ENCODE measurements at places on chromosomes 7 and 10.
A peak's percentile ranks its signal among the peaks of the same experiment; 100 is the strongest.

GRCh38 chr10:117462816-117463544 lies 79.6 kb upstream of the EMX2 start:
- no peak for DNase-seq

GRCh38 chr7:126227643-126228042 lies 1025.1 kb downstream of the GRM8 start:
- DNase-seq = no peak

- peak; percentile 89 for DNase-seq
Measured at GRCh38 chr7:50335795-50336754, 31.6 kb downstream of the IKZF1 start.

DNA sequence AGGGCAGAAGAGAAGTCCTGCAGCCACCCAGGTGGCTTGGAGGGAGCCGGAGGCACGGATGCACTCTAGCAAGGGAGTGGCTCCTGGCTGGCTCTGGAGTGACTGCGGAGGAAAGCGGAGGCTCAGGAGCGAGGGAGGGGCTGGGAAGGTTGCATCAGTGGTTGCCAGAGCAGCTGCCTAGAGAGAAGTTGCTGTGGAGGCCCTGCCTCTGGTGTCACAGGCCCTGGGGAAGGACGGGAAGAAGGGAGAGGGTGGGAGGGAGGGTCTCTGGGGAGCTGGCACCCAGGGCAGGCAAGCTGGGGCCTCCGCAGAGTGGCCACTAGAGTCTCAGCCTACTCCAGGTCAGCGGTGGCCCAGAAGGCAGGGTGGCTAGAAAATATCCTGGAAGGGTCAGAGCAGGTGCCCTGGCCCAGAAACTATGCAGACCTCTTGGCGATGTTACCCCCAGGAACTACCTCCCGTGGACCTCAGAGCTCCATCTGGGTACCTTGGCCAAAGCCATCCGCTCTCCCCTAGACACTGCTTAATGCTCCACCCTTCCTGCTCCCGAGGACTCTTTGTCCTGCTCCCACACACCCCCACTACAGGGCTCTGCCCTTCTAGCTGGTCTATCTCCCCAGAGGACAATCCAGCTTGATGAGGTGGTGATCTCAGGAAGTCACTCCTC lies 164.3 kb downstream of the NRF1 start:
- no peak for DNase-seq

- peak; percentile 68 for DNase-seq
Measured at GRCh38 chr10:3095373-3096139, 28.2 kb downstream of the PFKP start.

GRCh38 chr10:86744067-86744725 lies 12.2 kb upstream of the BMPR1A start:
- DNase-seq = no peak

GRCh38 chr10:123689880-123690279 lies 23.7 kb downstream of the GPR26 start:
- DNase-seq = no peak

DNA sequence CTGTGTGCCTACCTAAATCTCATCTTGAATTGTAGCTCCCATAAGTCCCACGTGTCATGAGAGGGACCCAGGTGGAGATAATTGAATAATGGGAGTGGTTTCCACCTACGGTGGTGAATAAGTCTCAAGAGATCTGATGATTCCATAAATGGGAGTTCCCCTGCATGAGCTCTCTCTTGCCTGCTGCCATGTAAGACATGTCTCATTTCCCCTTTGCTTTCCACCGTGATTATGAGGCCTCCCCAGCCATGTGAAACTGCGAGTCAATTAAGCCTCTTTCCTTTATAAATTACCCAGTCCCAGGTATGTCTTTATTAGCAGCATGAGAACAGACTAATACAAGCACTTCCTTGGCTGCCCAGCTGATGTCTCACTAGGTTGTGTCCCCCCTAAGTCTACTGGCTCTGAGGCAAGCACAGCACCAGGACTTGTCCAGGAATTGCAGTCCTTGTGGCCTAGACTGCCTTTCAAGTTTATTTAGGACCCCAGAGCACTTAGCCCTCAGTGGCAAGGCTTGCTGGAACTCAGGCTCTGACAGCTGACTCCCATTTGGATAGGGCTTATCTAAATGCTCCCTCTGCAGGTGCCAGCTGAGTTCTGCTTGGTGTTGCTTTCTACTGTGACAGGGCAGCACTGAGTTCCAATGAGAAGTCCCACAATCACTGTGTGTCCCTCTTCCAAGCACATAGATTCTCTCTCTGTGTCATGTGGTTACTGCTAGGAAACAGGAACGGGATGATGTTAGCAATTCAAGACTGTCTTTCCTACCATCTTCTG lies 59.0 kb upstream of the TAS2R16 start:
- DNase-seq = no peak

DNA sequence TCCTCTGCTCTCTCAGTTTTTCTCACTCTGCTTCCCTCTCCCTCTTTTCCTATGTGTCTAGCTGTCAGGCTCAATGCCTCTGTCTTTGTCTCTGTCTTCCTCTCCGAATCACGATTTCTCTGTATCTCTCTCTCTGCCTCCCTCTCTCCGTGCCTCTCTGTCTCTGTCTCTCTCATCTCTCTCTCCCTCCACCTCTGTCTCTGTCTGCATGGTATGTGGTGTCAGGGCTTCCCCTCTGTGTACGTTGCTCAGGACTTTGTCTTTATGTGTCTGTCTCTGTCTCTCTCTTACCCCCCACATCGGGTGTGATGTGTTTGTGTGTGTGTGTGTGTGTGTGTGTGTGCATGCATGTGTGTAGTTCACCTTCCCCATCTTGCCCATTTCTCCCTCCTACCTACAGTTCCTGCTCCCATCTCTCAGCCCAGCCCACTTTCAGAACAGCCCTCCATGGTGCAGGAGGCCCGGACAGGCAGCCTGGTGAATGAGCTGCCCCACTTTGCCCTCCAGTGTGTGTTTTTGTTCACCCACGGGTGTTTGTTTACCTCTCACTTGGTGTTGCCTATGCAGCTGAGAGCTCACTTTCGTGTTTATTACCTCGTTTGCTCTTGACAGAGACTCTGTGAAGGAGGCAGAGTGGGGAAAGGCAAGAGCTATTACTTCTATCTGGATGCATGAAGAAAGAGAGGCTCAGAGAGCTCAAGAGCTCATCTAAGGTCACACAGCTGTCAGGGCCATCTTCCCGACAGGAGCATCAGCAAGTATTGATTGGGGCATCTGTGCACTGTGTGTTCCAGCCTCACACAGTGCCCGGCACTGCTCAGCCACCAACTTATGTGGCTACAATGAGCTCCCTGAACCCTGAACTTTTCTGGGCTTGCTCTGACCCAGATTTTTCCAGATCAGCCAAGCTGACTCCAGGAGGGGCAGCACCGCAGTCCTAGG lies 163.5 kb upstream of the ZMIZ1 start:
- DNase-seq = peak; percentile 2

- no peak for DNase-seq
Measured at GRCh38 chr10:44756216-44756615, 154.9 kb upstream of the TMEM72 start.

DNA sequence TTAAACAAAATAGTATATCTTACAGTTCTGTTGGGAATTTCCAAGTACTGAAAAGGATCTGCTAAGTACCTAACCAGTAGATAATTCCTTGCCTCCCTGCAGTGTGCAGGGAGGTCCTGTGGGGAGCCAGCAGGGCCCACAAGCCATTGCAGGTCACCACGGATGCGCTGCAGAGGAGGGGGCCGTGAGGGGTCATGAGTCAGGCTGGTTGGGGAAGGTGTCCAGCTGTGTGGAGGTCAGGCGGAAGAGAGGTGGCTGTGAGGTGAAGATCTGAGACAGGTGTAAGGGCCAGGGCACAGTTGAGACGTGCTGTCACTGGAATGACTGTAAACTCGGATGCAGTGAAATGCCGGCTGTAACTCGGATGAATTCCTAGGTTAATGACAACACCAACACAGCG lies 80.6 kb downstream of the TRRAP start:
- DNase-seq = no peak

GRCh38 chr10:92688573-92688926 lies 1.2 kb upstream of the HHEX start:
- no peak for DNase-seq

DNA sequence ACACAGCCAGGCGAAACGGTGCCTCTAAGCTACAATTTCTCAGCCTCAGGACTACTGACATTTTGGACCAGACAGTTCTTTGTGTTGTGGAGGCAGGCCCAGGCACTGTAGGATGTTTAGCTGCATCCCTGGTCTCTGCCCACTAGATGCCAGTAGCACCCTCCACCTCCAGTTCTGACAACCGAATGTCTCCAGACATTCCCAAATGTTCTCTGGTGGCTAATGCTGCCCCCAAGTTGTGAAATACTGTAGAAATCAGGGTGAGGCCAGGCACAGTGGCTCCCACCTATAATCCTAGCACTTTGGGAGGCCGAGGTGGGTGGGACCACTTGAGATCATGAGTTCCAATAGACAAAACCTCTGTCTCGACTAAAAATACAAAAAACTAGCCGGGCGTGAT lies 18.2 kb downstream of the HNRNPF start:
- DNase-seq = no peak

DNA sequence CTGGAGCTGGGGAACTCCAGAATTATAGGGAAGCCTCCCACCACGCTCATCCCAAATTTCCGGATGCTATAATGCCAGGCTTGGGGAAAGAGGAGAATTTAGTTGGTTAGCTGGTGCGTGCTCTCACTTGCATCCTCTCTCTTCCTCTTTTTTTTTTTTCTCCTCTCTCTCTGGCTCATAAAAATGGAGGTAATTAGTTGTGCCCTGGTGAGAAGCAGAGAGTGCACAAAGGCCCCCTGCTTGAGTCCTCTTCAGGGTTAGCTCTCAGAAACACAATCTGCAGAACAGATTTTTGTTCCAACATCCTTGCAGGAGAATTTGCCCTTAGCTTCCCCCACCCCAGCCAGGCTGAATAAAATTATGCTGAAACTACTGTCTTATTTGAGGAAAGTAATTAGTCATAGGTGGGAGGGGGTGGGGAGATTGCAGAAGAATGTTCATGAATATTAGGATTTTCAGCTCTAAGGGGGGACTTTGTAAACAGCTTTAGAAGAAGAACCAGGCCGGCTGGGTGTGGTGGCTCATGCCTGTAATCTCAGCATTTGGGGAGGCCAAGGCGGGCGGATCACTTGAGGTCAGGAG lies 7.6 kb downstream of the SERPINE1 start:
- DNase-seq = no peak

- DNase-seq = no peak
Measured at GRCh38 chr7:137080516-137081203, 212.2 kb downstream of the CHRM2 start.

DNA sequence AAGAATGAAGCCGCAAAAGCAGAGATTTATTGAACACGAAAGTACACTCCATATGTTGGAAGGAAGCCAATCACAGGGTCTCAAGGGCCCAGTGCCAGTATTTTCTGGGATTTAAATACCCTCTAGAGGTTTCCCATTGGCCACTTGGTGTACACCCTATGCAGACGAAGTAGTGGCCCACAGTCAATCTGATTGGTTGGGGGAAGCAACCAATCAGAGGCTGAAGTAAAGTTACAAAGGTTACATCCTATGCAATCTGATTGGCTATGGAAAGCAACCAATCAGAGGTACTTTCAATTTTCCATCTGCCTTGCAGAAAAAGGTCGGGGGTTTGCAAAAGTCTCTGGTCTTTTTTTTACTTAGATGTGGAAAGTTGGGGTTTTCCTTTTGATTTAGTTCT lies 481.3 kb upstream of the NRP1 start:
- DNase-seq = no peak

GRCh38 chr7:99525713-99526440 lies 21.4 kb downstream of the ZKSCAN5 start:
- peak; percentile 32 for DNase-seq

DNA sequence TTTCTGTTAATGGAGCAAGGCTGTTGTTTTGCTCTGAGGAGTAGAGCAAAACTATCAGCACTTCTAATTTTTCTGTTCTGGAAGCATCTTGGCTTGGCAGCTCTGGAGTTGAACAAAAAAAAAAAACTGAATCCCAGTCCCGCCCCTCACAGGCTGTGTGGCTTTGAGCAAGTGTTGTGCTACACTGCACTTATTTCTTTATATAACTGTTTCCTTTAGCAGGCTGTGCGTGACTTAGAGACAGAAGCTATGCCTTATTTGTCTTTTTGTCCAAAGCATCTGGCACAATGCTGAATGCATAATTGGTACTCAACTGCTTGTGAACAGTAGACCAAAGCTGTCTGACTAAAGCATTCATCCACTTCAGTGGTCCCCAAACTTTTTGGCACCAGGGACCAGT lies 96.1 kb downstream of the AMPH start:
- DNase-seq = no peak

DNA sequence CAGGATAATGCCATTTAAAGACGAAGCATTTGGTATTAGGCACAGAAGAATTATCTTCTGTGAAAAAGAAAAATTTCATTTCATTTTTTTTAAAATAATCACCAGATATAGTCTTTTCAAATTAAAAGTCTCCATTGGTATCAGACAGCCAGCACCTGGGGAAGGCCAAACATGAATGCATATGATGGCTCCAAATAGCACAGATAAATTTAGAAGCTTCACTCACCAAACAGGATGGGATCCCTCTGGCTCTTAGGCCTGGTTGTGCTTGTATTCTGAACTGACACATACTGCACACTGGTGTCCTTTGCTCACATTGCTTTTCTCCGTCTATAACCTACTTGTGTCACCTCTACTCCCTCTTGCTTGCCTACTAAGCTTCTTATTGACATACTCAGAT lies 169.5 kb upstream of the CHRM2 start:
- no peak for DNase-seq

DNA sequence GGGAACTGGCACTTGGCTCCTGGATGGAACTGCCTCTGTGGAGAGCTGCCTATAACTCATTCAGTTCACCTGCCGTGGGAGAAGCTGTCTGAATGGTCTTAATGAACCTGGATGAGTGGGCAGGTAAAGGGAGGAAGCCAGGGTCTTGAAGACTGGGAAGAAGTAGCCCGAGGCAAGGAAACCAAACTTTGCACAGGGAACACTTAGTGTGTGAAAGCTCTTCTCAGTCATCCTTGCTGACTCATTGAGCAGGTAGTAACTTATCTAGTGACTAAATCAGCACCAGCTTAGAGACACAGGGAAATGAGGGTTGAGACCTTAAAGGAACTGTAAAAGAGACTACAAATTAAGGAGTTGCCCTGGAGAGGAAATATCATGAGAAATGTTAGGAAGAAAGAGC lies 9.9 kb downstream of the LRRC4 start:
- no peak for DNase-seq

DNA sequence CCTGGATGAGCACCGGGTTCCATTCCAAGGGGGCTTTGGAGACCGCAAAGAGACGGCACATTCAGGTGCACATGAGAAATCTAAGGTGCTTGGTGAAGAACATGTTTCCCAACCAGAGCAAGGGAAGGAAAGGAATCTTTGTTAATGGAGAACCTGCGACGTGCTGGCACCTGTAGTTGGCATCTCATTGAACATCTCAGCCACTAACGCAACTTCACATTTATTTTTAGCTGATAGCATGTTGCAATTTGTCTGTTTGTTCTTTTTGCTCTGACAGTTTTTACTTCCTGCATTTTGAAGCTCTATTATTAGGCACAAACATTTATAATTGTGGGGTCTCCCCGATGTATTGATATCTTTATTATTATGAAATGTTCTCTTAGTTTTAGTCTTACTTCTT lies 316.7 kb downstream of the TCERG1L start:
- DNase-seq = no peak

GRCh38 chr10:35369049-35369611 lies 32.8 kb downstream of the CCNY start:
- no peak for DNase-seq

GRCh38 chr10:37684765-37685164 lies 172.6 kb downstream of the ZNF248 start:
- DNase-seq = no peak

- no peak for DNase-seq
Measured at GRCh38 chr7:68697796-68698280, 900.4 kb upstream of the AUTS2 start.

Data from stimulated activated CD8-positive, alpha-beta memory T cell treated with anti-CD3 and anti-CD28 coated beads, Interleukin-4, amount 100 ng/mL, for 48 hours (primary cell).